ENCODE measurements at places on chromosomes 11 and 22.
A peak's percentile ranks its signal among the peaks of the same experiment; 100 is the strongest.

DNA sequence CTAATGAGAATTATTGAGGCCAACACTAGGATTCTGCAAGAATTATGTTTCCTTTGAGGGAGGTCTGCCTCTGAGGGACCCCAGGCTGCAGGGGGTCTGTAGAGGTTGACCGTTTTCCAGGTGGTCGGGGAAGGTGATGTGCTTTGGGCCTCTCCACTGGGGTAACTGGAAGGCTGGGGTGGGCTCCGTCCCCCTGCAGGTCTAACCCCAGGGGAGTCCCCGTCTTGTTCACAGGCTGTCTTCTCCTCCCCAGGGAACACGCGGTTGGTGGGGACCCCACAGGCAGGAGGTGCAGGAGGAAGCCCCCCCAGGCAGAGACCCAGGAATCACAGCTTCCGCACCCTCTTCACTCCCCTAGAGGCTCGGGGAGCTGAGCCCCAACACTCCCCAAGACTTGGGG, 726.4 kb downstream of the BRD1 start:
- no peak for DNase-seq

GRCh38 chr11:43067681-43068080, 244.1 kb upstream of the API5 start:
- DNase-seq, result no peak

- DNase-seq, result no peak
Observed at GRCh38 chr11:96329855-96330510, 13.0 kb downstream of the MAML2 start.

DNA sequence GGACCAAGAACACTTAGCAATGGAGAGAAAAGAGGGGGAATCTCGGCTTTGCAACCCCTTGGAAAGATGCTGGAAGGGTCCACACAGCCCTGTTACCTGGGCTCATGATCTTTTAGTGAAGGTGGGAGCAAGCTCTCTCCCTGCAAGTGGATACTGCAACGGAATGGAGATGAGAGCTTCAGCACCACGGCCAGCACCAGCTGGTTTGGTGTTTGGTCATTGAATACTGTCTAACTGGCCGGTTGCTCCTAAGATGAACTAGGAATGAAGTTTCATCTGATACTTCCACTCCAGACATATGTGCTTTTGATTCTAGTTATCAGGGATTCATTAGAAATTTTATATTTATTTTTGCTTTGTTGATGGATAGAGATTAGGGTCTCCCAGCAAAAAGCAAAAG, 16.3 kb downstream of the HTR3A start:
- peak; percentile 50 for DNase-seq

DNA sequence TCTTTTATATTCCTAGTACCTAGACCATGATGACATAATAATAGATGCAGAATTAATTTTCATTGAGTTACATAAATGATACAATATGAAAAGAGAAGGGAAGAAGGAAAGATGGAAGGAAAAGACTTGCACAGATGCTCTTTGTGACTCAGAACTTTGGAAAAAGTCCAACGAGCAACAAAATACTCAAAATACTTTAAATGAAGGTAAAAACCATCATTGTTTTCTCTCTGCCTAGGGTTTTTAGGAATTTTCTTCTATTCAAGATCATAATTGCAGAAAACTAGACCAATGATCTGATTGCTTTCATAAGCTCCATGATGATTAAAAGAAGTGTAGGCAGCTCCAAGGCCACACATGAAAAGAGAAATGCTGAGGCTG, 276.9 kb downstream of the KIRREL3 start:
- DNase-seq, result no peak

DNA sequence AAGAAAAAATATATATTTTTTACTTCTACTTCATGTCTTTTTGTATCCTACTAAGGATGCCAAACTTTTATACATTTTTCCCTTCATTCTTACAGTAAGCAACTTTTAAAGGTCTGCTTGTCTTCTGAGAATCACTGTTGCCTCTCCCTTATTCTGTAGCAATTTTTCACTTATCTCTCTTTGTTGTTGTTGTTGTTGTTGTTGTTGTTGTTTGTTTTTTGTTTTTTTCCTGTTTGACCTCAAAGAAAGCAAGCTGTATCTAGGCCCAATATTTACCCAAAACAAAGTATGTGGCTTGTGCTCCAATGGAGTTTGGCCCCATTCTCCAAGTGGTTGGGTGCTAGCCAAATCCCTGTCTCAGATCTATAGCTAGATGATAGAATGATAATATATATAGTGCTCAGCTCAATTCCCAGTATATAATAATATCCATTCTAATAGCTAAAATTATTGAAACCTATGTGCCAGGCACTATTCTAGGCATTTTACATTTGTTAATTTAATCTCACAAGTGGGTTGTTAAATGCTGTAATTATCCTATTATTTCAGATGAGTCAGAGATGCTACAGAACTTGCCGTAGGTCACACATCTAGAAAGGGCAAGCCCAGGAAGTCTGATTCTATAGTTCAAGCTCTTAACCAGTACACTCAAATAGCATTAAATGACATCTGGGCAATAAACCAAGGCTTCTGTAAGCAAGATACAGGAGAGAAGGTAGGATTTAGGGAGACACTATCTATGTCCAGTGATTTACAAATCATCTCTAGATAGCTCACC, 205.1 kb upstream of the PITPNB start:
- DNase-seq, result no peak

DNA sequence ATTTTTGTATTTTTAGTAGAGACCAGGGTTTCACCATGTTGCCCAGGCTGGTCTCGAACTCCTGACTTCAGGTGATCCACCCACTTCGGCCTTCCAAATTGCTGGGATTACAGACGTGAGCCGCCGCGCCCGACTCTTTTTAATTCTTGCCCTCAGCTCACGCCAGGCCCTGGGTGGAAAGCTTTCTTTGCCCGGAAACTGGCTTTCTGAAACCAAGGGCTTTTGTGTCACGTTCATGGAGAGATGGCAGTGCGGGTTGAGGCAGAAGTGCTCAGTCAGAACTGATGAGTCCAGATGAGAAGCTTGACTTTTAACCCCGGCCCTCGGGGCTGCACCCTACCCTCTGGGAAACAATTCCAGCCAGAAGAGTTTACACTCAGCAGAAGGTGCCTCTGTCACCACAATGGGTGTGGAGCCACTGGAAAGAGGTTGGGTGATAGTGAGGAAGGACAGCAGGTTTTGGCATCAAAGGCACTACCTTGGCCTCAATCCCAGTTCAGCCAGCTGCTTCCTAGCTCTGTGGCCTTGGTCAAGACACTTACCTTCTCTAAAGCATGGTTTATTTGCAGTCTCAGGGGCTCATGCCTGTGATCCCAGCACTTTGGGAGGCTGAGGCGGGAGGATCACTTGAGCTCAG, 890 bp upstream of the ARFGAP3 start:
- DNase-seq, result no peak

DNA sequence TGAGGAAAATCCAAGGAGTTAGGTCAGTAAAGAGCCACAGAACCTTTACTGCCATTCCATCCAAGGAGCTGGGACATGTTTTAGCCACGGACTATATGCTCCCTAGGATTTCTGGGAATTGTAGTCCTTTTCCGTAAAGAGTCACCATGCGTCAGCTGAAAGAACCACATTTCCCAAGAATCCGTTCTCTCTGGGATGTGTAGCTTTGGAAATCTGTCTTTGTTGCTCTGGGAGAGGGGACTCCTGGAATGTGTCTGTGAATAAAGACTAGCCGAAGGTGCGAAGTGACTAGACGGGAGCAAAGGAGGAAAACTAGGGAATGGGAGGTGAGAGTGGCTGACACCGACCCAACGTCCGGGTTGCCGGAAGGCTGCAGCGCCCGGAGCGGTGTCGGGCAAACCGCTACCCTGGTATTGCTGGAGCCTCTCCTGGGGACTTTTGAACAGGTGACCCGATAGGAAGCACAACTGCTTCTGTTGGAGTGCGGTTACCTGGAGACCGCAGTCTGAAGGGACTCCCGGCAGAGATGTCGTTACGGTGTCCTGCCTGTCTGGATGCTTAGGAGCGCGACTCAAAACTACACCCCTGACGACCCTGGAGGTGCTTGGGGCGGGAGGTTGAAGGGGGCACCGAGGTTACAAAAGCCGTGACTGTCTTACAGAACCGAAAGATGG, at the start of gene IFTAP:
IFTAP (plus strand) TSS at position 187 of the 674 bp plus-strand sequence. CDS start 15,602 bp downstream, outside the sequence.
- peak; percentile 86 for DNase-seq

DNA sequence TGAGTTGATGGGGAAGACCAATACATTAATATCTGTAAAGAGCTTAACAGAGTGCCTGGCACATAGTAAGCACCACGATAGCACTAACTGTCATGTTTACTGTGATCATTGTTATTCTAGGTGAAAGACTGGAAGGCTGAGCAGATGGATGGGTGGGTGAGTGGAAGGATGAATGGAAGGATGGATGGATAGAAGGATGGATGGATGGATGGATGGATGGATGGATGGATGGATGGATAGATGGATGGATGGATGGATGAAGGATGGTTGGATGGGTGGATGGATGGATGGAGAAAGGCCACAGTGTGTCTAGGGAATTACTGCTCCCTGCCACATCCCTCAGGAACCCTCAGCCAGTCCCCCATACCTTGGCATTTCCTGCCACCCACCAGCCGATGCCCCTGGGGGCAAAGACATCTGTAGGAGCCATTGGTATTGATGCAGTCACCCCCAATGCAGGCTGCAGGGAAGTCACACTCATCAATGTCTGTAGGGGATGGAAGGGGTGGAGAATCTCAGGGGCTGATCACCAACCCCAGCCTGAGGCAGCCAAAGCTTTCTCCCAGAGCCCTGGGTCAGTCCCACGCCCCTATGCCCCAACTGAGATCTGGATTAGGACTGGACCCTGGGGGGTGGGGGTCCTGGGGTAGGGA, 15.3 kb downstream of the LTBP3 start:
- no peak for DNase-seq

DNA sequence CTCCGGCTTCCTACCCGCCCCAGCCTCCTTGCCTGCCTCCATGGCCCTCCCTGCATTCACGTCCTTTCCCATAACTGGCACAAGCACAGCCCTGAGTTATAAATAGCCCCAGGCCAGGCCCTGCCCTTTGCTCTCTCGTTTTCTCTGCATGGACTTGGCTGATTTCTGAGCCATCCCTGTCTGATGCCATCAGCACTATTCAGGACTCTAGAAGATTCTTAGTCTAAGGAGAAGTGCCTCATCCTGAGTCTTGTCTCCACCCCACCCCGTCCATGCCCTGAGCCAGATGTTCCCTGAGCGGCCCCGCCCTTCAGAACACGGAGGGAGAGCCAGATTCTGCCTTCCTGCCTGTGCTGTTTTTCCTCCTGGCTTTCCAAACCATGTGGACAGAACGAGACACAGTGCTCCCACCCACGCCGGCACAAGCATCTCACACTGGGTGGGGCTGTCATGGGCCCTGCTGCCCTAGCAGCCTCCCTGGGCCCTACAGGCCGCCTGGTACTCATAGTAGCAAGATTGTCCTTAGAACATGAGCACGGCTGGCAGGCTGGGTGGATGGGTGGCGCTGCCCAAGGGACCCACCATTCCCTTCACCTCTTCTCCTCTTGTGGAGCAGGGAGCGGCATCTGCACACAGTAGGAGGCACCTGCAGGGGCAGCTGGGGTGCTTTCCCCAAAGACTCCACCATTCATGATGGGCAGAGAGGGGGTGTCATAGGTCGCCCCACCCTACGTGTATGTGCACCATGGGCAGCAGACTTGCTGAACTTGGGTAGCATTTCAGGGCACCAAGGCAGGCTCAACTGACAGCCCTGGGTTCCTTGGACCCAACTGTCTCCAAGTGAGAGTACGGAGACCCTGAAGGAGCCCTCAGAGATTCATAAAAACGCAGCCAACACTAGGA, 76.9 kb downstream of the BCR start:
- no peak for DNase-seq

DNA sequence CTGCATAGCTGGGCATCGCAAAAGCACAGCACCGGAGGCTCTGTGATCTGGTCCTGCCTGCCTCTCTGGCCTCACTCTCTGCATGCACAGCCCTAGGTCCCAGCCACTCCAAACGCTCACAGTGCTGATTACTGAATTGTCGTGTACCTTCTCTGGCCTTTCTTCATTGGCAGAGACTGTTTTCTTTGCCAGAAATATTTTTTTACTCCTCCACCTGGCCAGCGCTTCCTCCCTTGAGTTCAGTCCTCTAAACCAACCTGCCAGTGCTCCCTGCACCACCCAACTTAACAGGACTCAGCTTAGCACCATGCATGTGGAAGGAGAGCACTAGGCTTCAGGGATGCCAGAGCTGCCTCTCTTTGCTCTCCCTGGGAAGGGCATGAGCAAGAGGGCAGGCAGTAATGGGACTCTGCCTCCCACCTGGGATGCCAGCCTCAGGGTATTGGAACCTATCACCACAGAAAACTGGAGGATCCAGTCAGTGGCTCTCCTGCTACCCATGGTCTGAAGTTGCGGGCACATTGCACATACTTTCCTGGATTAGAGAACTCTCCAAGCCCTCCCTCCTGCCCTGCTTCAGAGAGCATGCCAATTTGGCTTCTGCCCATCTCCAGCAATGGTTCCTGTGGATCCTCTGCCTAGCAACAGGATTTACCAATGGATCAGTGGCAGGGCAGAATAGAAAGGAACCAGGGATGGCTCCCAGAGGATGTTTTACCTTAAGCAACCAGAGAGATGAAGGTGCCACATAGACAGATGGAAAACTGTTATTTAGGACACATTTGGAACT, 37.0 kb upstream of the GNAZ start:
- DNase-seq, result no peak

- DNase-seq, result no peak
Observed at GRCh38 chr11:107468596-107468995, 11.0 kb upstream of the CWF19L2 start.

DNA sequence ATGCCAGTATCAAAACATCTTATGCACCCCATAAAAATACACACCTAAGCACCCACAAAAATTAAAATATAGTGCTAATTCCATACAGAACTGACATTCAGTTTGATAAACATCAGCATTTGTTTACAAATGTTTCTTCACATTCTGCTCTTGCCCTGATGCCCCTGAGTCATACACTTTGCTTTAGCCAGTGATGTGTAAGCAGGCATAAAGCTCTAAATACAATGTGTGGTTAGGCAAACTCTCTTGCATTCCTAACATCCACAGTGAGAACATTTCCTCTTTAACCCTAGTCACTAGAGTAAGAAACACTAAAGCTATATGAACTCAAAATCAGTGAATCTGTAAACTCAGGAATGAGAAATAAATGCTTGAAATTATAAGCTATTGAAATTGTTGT, 1060.7 kb downstream of the FAM181B start:
- DNase-seq, result no peak

GRCh38 chr22:17396516-17396915, 27.3 kb downstream of the CECR2 start:
- no peak for DNase-seq

Data from renal cortex interstitium (tissue), 15 donors.